Stimulated activated CD4-positive, alpha-beta T cell treated with anti-CD3 and anti-CD28 coated beads, Interleukin-15, amount 100 ng/mL, for 24 hours (primary cell): ENCODE measurements at places on chromosomes 16 and 17.

DNA sequence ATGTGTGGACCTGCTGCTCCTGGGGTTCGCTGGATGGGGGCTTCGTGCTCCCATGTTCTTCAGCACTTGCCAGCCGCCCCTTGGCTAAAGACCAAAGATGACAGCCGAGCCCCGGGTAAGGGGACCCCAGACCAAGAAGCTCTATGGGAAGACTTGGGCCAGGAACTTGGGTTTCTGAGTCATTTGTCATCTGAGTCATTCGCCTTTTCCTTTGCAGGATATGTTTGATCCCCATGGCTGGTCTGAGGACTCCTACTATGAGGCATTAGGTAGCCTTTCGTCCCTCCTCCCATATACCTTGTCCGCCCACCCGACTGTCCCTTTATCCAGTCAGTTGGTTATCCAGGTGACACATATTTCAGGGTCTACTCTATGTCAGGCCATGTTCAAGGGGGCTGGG lies 17.7 kb upstream of the ITGB4 start:
- DNase-seq = no peak

DNA sequence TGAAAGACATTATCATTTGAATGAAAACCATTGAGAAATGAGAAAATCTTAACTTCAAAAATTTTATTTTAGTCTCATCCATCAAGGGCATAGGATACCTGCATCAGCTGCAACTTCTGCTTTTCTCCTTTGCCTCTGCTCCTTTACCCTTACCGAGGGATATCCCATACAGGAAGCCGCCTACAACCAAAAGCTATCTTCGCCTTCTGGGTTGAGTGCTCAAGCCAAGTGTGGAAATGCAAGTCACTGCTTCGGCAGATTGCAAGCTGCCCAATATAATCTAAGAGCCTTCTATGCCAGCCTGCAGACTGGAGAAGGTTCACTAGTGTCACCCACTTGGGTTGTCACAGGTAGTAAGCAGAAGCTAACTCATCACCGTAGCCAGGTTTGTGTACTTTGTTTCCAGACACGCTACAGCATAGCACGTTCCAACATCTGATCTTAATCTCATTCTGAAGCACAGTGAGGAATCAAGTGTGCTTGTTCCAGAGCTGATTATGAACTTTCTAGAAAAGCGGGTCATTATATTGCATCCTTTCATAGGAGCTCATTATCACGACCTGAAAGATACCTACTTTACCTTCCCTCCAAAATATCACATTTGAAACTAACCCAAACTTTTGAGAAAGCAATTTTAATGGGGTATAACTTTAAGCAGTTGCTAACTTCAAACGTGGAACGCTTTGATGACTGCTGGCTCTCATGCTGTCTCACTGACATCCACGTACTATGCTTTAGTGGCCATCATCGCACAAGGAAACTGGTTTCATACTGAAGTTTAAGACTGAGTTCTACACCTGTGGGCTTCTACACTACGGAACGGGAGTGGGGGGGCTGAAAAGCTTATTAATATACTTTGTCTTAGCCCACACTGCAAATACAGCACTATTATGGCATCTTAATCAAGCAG lies 8.0 kb upstream of the UNK start:
- DNase-seq = no peak

DNA sequence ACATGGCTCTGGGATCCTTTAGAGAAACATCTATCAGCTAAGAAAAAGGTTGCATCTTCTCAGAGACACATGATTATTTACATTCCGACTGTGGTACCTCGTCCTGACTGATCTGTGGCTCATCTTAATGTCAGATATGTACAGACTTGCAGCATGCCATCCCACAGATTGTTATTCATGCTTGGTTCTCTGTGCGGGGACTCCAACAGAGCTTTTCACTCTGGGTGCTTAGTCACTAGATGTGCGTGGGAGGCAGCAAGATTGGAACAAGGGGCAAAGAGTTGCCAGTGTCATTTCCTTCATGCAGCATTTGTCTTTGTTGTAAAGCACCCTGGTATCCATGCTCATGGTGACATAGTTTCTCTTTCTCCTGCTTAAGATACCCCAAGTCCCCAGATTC lies 179.1 kb upstream of the CACNG5 start:
- peak; percentile 72 for DNase-seq

GRCh38 chr17:44097110-44097958 lies 26.1 kb downstream of the HDAC5 start:
- DNase-seq = no peak

DNA sequence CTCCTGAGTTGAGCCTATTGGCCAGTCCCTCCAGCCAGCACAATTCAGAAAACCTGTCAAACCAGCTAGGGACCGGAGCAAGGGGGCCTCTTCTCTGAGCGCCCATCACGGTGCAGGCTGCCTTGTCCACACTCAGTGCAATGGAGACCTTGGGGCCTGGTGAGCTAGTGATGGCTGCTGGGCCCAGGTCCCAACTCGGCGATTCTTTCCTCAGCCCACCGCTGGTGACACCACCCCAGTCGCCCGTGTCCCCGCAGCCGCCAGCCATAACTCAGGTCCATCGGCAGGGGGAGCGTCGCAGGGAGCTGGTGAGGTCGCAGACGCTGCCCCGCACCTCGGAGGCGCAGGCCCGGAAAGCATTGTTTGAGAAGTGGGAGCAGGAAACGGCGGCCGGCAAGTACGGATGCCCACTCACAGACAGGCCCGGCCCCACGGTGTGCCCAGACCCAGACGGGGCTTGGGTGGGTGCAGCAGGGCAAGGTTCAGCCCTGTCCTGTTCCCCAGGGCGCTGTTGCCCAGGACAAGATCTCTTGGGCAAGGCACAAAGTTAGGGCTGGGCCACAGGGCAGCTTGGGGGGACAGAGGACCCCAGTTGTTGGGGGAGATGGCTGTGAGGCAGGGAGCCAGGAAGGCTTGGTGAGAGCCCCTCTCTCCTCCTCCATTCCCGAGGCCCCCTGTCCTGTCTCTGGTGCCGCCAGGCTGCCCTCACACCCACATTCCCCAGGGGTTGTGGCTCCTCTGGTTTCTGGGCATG lies 10.8 kb downstream of the SMTNL2 start:
- DNase-seq = peak; percentile 66

GRCh38 chr17:17298108-17298507 lies 5.1 kb upstream of the NT5M start:
- no peak for DNase-seq

DNA sequence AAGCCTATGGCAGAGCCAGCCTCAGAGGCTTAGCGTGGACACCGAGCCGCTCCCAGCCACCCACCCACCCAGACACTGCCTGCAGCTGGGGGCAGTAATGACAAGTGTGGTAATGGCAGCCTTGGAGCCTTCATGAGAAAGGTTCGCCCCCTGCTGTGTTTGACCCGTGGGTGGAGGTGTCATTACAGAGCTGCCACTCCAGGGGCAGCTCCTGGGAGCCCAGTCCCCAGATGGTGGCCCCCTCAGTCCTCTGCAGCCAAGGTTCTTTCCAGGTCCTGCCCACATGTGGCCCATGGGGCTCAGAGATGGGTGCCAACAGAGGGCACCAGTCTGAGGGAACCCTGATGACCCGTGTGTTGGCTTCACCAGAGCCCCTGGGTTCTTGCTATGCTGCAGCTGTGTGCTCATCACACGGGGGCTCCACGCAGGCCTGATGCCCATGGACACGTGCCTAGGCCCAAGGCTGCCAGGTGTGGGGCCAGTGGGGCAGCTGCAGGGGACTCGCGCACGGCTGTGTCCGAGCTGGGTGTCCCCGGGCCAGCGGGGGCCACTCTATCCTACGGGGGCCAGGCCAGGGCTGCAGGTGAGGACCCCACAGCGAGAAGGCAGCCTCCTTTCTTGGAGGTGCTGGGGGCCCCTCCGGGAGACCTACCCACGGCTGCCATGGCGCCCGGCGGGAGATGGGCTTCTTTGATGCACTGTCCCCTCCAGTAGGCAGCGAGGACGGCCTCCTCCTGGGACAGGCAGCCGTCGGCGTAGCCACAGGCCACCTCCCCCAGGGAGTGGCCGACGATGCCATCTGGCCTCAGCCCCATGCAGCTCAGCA lies 8.1 kb downstream of the FASN start:
- DNase-seq = peak; percentile 5
